ENCODE measurements at places on chromosomes 13 and 19.

GRCh38 chr13:26377038-26377437 is 123.1 kb downstream of the CDK8 start:
- no peak for DNase-seq

DNA sequence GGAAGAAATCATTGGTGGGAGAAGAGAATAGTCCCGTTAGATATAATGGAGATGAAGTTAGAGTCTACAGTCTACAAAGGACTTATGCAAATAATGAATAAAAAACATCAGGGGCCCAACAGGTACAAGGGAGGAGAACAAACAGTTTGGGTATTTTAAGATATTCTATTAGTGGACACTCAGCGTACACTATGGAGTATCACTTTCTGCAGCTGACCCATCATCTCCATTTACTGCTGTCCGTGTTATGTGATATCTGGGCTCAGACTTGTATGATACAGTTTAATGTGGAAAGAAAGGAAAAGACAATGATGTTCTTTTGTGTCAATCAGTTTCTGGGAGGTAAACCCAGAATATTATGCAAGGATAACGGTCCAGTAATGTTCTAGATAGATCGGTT is 126.2 kb downstream of the RAB20 start:
- no peak for DNase-seq

GRCh38 chr19:588741-589692 is 664 bp upstream of the HCN2 start:
- no peak for DNase-seq

DNA sequence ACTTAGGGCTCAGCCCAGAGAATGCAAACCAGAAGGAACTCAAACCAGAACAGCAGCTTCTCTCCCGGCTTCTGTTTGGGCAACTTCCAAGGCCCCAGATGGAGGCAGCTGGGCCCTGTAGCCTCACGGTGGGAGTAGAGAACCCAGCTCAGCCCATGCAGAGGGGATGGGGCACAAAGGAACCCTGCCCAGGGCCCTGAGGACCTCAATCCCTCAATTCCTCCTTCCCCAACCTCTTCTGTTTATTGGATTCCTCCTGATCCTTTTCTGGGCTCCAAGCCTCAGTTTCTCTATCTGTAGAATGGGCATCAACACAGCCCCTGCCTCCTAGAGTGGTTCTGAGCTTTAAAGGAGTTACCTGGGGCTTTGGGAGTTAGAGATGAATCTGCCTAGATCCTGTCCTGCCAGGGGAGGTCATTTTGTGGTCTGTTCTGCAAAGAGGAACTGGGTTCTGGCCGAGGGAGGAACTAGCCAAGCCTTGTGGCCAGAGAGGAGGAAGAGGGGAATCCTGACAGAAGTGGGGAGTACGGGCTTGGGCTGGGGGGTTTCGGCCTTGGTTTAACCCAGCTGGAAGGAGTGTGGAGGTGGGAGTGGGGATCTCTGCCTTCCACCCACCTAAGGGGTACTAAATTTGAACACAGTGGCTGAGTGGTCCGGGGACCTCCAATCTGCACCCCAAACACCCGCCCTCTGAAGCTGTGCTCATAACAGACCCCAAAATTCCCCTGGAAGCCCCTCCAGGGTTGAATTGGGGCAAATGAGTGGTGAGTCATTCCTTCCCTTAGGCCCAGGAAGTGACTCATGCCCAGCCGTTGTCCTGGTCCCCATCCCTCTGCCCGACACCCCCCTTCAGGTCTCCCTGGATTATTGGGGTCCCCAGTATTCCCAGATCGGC is 2.7 kb downstream of the ADGRE5 start:
- peak; percentile 68 for DNase-seq

DNA sequence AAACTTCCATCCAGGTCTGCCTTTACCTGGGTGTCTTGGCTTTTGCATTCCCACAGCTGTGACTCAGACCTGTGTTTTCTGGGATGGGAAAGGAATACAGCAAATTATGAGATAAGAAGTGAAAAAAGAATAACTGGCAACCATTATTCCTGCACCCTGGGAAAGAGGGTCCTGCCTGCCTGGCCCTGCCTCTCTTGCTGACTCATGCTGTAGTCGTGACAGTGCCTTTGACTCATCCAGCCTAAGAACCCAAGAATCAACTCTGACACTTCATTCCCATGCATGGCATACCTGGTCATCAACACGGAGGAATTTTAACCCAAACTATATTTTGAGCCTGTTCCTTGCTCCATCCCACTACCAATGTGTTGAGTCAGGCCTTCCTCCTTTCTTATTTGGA is 185.4 kb upstream of the SERP2 start:
- DNase-seq = no peak

DNA sequence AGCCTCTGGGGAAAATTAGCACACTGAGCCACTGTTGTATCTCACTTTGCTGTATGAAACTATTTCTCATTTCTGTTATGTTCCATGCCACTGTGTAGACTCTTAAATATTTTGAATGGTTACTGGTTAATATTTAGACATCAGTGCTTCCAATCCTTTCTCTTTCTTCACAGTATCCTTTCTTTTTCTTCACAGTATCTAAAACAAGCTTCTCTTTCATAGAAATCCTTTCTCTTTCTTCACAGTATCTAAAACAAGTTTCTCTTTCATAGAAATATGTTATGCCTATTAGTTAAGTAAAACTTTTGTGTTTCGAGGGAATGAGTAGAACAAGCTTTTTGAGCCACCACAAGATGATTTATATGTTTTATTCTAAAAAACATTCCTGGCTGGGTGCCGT is 326.8 kb upstream of the KLF12 start:
- DNase-seq = no peak

GRCh38 chr19:48614436-48615230 is at the start of gene FAM83E:
TSS of gene FAM83E (minus strand) at chr19:48615076. CDS start at chr19:48613372, 1,704 bp downstream.
- no peak for DNase-seq

GRCh38 chr19:16111909-16112752 is 442 bp downstream of the RAB8A start:
- no peak for DNase-seq

GRCh38 chr13:25170554-25171111 is 1.5 kb downstream of the AMER2 start:
- no peak for DNase-seq

GRCh38 chr13:89514534-89515312 is 1832.8 kb upstream of the MIR17HG start:
- DNase-seq = no peak

GRCh38 chr19:46748325-46749109 is 2.3 kb upstream of the STRN4 start:
- no peak for DNase-seq
